ENCODE measurements at places on chromosomes 2 and 18.

DNA sequence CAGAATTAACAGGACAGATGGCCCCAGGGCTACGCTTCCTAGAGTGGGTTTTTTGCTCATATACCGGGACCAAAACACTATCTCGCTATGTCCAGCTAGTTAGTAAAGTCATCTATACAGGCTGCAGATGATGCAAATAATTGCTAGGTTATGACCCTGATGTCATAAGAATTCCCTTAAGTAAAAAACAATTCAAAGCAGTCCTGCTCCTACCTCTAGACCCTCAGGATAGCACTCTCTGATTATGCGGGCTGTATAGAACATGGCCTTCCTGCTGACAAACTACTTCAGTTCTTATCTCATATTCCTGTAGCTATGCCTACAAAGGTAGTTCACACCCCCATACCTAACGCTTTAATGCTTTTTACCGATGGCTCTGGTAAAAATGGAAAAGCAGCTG, 13.2 kb downstream of the DYNAP start:
- no peak for DNase-seq

DNA sequence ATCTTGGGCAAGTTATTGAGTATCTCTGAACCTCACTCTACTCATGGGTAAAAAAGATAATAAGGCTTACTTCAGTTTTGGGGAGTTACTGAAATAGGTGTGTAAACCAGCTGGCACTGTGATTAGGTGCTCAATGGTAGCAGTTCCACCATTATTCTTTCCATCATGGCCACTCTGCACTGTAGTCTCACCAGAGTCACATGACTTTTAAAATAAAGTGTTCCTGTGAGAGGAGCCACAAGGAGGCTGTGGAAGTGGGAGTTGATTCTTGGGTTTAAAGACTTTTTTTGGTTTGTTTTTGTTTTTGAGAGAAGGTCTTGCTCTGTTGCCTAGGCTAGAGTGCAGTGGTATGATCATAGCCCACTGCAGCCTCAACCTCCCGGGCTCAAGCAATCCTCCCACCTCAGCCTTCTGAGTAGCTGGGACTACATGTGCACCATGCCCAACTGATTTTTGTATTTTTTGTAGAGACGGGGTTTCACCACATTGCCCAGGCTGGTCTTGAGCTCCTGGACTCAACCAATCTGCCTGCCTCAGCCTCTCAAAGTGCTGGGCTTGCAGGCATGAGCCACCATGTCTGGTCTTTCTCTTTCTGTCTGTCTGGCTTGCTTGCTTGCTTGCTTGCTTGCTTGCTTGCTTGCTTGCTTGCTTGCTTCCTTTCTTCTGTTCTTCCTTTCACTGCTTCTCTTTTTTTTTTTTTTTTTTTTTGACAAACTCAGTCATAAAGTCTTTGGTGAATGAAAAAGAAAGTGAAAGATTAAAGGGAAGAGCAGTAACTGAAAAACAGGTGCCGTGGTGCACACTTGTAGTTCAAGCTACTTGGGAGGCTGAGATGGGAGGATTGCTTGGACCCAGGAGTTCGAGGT, 21.2 kb upstream of the ACVR1 start:
- DNase-seq: no peak

GRCh38 chr2:18445433-18446320, 114.8 kb downstream of the RDH14 start:
- no peak for DNase-seq

- DNase-seq: no peak
Measured at GRCh38 chr18:72119082-72119481, 425.1 kb downstream of the CBLN2 start.

DNA sequence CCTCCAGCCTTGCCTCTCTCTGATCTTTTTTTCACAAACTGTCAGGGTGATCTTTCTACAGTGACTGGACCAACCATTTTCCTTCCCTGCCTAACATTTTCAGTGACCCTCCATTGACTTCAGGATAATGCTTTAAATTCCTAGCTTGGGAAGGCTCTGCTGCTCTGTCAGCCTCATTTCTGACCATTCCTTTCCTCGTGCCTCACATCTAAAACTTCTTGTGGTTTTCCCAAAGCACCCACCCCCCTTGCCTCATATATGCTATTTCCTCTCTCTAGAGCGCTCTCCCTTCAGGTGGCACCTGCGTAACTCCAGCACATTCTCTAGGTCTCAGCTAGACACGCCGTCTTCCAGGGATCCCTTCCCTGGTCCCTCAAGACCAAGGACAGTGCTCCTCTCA, 37.2 kb downstream of the DRC1 start:
- peak; percentile 16 for DNase-seq

- peak; percentile 72 for DNase-seq
Measured at GRCh38 chr2:112541315-112542122, 746 bp upstream of the POLR1B start.

GRCh38 chr2:56197816-56198215, 14.0 kb downstream of the CCDC85A start:
- no peak for DNase-seq

GRCh38 chr2:69139778-69140670, 127.0 kb downstream of the ANTXR1 start:
- DNase-seq: peak; percentile 40

GRCh38 chr2:197294260-197294659, 16.3 kb downstream of the ANKRD44 start:
- no peak for DNase-seq

- DNase-seq: no peak
Measured at GRCh38 chr2:142299021-142299420, 168.2 kb upstream of the LRP1B start.

GRCh38 chr18:13522256-13522655, 204.1 kb downstream of the FAM210A start:
- DNase-seq: no peak

DNA sequence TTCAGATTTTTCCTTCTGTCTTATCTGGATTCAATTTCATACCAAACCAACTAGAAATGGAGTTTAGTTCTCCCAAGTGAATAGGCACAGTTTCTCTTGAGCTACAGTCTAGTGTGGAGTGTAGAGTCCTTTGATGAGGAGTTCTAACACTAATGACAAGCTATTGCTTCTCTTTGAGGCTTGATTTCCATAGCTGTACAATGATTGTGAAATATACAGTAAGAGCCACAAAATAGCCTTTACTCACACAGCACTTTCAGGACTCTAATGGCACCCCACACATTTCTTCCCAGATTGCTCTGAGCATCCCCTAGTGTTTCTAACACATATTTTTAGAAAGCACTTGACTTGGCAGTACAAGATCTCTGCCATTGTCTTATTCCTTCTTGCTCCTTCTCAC, 153.3 kb downstream of the LRRTM1 start:
- DNase-seq: no peak

- DNase-seq: no peak
Measured at GRCh38 chr18:75656035-75656434, 228.5 kb upstream of the SMIM21 start.

- peak; percentile 29 for DNase-seq
Measured at GRCh38 chr2:197204519-197205250, 105.9 kb downstream of the ANKRD44 start.

DNA sequence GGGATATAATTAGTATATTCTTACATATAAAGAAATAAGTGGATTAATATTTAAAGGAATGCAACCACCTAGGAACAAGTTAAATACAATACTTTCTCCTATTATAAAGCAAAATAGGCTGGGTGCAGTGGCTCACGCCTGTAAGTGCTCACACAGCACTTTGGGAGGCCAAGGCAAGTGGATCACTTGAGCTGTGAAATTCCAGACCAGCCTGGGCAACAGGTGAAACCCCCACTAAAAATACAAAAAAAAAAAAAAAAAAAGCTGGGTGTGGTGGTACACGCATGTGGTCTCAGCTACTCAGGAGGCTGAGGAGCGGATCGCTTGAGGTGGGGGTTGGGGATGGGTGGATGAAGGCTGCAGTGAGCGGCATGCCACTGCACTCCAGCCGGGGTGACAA, 286.2 kb upstream of the EPC2 start:
- no peak for DNase-seq

DNA sequence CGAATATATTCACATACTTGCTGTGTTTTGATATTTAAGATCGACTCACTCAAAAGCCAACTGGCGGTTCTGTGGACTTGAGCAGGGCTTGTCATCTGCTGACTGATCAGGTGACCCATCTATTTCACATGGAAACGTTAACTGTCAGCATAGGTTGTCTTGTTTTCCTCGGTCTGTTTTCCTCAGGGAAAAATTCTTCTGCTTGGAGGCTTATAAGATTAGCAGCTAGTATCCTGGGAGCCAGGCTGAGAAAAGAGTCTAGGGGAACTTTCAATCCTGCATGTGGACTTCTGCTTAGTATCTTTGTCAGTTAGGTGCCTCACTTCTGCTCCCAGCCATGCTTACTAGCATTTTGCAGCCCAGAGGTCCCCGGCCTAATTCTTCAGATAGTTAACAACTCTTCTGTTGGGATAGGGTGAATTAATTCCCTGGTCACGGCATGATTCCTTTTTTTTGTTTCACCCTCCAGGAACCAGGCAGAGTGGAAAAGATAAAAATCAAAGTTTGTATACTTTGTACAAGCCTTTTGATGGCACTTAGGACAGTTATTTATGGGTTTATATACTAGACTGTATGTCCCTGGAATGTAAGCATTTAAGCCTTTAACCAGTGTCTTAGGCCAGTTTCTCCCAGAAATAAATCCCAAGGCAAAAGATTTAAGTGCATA, 226.0 kb downstream of the GULP1 start:
- no peak for DNase-seq

DNA sequence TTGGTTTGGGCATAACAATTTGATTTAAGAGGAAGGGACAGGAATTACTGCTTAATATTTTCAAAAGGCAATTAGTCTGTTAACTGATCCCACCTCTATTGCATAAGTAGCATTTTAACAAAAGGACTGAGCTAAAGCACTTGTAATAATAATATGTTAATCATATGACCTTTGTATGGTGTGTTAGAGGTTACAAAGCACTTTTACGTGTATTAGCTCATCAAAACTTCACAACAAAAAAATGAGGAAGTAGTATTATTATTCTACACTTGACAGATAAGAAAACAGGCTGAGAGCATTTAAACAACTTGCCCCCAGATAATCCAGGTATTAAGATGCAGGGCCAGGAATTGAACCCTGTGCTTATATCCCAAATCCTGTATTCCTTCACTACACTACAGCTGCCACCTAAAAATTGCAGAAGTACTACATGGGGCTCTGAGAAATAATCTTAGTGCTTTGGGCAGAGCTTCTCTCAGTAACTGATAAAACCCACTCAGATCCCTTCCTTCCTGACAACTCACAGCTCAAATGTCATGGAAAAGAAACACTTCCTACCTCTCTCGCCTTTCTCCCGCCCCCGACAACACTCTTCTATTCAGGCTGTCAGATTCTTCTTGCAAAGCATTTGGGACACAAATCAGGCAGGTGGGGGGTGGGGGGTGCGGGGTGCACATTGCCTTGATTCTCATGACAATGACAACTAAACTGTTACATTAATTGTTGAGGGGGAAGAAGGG, 20.7 kb upstream of the KCTD1 start:
- DNase-seq: no peak

- DNase-seq: peak; percentile 40
Measured at GRCh38 chr2:137865954-137866540, 98.2 kb upstream of the HNMT start.

DNA sequence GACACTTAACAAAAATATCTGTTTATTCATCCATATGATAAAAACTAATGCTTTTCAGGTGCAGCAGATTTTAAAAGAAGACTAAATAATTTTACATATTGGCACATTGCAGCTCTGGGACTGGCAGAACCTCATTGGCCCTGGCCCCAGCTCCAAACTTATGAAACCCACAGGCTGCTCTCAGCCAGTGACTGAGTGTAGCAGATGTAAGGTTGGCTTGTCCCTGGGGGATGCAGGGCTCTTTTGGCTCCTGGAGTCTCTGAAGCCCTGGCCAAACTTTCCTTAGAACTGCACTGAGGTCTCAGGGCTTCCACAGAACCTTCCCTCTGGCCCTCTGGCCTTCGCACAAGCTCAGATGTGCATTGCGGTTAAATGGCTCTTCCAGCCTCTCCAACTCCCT, 725.0 kb upstream of the SOX11 start:
- DNase-seq: no peak

GRCh38 chr2:235859651-235860050, 308.5 kb downstream of the GBX2 start:
- DNase-seq: no peak

GRCh38 chr2:73970850-73971471, 13.7 kb upstream of the TET3 start:
- DNase-seq: no peak

DNA sequence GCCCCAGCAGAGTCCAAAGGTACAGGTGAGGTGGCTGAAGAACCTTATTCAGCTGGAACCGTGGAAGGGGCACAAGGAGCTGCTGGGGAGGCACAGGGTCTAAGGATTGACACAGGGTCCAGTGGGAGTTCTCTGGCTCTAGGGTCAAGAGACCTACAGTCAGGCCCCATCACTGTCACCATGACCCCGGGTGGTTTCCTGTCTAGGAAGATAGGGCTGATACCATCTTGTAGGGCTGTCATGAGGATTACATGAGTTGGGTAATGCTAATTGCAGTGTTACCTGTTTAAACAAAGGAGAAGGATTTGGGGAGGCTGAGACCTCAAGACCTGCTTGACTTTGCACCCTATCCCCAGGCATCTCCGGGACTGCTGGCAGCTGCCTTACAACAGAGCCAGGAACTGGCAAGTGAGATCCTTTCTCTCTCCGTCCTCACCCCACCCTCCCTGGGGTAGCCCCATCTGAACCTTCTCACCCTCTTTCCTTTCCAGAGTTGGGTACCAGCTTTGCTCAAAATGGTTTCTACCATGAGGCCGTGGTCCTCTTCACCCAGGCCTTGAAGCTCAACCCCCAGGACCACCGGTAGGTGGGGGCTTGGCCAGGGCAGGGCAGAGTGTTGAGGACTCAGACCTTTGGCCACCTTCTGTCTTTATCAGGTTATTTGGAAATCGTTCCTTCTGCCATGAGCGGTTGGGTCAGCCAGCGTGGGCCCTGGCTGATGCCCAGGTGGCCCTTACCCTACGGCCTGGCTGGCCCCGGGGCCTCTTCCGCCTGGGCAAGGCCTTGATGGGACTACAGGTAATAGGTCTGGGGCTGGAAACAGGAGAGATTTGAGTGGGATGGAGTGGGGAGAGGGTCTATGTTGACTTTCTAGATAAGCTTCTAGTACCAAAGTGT, 7.5 kb downstream of the LBX2 start:
- no peak for DNase-seq

- no peak for DNase-seq
Measured at GRCh38 chr2:192230889-192231453, 36.2 kb upstream of the TMEFF2 start.

- no peak for DNase-seq
Measured at GRCh38 chr2:171921970-171922229, 361 bp upstream of the HAT1 start.

DNA sequence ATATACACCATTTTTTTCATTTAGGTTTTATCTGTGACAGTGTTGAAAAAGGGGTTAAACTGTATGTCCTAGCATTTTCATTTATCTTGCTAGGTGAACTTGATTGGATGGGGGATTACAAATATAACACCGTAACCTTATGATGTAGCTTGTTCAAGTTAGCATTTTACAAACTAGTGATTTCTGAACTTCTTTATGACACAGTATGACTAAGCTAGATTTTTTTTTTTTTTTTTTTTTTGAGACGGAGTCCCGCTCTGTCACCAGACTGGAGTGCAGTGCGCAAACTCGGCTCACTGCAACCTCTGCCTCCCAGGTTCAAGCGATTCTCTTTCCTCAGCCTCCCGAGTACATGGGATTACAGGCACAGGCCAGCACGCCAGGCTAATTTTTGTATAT, 47.1 kb downstream of the KCMF1 start:
- DNase-seq: no peak
